Femur (tissue), 1 donor: ENCODE measurements at places on chromosomes 6 and 20.

DNA sequence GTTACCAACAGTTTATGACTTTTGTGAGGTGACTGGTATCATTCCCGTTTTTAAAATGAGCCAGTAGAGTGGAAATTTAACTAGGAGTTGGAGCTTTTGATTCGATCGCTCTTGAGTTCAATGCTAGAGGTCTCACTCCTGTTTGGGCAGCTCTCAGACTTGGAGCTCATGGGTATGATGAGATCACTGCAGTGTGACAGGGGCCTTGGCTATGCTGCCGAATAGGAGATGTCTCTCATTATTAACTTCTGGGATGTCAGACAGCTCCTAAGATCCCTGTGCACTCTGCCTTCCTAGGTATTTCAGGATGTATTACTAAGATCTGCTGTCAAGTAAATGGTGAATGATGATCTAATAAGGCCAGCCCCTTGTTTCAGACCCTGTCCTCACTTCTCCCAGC is 20.4 kb downstream of the AKAP12 start:
- peak; percentile 31 for DNase-seq

GRCh38 chr6:34145161-34146020 is 496 bp downstream of the GRM4 start:
- peak; percentile 44 for DNase-seq

GRCh38 chr20:21508230-21509078 is 5.4 kb downstream of the NKX2-2 start:
- DNase-seq = no peak

DNA sequence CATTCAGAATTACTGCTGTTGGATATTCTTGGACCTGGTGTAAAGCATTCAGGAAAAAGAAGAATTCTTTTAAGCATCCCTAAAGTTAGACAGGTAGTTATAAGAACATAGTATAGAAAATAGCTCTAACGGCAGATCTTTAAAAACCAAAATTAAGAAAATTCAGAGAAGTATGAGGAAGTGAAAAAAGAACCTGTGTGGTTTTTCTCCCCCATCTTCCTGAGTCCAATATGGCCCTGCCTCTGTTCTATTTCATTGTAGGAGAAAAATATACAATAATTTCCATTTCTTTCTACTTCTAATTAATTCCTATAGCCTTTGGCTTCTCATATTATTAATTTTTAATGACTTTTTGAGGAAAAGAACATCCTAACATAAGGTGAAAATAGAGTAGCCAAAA is 47.1 kb downstream of the FHL5 start:
- no peak for DNase-seq

GRCh38 chr6:38570750-38571149 is 69.0 kb downstream of the BTBD9 start:
- DNase-seq = no peak

GRCh38 chr20:11216451-11217314 is 542.9 kb upstream of the JAG1 start:
- no peak for DNase-seq

GRCh38 chr6:70651326-70651905 is 16.3 kb upstream of the SMAP1 start:
- no peak for DNase-seq

DNA sequence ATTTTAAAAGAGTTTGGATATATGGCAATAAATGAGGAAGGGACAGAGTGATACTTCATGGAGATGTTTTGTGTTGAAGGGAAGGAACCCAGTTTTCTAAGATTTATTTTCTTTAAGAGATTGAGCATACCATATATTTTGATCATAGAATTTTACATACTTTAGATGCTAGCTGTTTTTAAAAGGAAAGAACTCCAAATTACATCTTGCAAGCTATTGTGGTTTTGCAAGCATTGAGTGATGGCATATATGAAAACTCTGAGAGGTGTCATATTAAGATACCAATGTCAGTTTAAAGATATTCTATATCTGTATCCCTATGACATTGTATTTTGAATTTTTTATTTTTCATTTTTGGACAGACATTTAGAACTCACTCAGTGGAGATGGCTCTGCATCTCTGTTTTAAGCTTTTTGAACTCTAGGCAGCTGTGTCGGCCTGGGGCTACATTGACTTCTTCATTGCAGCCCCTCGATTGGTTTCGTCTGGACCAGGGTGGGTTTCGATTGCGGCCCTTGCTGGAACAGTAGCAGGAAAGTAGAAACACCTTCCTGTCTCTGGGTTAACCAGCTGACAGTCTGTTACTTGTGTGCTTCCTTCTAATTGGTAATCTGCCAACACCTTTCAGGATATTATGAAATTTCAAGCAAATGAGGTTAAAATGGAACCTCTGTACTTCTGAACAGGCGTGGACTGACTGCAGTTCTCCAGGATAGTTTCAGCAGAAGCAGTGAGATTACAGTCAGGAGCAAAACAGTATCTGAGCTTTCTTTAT is 14.0 kb downstream of the IGF2R start:
- no peak for DNase-seq

- DNase-seq = no peak
Measured at GRCh38 chr6:36906539-36907325, 21.0 kb downstream of the C6orf89 start.

GRCh38 chr6:133262804-133263203 is 21.6 kb downstream of the EYA4 start:
- DNase-seq = no peak

- DNase-seq = no peak
Measured at GRCh38 chr20:61937146-61937962, 128.3 kb downstream of the TAF4 start.

DNA sequence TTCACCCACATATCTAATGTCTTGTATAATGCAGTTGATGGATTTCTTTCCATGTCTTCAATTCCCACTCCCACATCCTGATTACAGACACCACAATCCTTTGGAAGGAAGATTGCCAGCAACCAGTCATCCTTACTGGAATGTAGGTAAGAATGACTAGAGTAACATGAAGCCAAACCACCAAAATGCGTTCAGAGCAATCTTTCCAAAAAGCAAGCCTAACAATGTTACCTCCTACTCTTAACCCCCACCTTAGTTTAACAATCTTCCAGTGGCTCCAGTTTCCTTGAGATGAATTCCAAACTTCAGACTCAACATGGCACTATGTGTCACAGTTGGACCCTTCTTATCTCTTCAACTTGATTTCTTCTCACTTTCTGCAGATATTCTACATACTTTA is 685.6 kb downstream of the DOK5 start:
- no peak for DNase-seq

DNA sequence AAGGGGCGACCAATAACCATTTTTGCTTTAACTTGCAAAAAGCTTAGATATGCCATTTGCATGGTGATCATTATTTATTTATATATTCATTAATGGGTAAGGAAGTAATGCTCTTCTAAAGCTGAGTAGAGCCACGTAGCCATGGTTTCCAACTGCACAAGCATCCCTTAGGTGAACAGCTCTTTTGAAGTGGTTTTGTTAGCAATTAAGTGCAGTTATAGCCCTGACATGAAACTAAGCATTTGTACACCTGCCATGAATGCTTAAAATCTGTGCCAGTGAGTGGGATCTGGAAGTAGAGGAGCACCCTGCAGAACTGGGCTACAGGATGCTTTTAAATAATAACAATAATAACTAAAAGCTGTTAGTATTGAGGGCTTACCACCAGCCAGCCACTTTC is 19.1 kb downstream of the TRAF3IP2 start:
- no peak for DNase-seq

GRCh38 chr20:51966296-51966971 is 164.1 kb upstream of the SALL4 start:
- DNase-seq = peak; percentile 53

GRCh38 chr20:51579137-51579536 is 36.6 kb upstream of the NFATC2 start:
- DNase-seq = no peak
